ENCODE measurements at places on chromosomes 2 and 18.

GRCh38 chr2:236359426-236360045 lies 95.3 kb upstream of the ASB18 start:
- DNase-seq, result no peak

GRCh38 chr2:189086710-189087109 lies 92.9 kb downstream of the COL5A2 start:
- no peak for DNase-seq

GRCh38 chr2:8876628-8877027 lies 39.2 kb upstream of the KIDINS220 start:
- DNase-seq, result no peak

- DNase-seq, result no peak
Measured at GRCh38 chr2:118939994-118940393, 2.0 kb upstream of the MARCO start.

DNA sequence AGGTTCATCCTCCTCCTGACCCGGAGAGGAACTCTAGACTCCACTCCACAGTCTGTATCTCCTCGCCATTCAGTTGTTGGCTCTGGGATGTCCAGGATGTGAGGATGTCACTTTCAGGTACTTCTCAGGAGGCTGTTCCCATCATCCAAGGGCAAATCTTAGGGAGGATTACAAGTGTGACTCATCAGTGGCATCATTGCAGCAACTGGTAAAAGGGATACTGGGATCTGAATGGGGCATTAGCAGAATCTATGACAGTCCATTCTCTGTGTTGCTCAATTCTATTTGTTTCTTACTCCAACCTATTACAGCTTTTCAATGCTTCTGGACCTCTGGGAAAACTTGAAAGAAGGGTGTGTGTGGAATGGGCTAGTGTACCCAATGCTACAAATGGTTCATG lies 81.5 kb upstream of the FN1 start:
- DNase-seq, result no peak

- DNase-seq, result no peak
Measured at GRCh38 chr2:62908145-62908544, 142.5 kb upstream of the OTX1 start.

DNA sequence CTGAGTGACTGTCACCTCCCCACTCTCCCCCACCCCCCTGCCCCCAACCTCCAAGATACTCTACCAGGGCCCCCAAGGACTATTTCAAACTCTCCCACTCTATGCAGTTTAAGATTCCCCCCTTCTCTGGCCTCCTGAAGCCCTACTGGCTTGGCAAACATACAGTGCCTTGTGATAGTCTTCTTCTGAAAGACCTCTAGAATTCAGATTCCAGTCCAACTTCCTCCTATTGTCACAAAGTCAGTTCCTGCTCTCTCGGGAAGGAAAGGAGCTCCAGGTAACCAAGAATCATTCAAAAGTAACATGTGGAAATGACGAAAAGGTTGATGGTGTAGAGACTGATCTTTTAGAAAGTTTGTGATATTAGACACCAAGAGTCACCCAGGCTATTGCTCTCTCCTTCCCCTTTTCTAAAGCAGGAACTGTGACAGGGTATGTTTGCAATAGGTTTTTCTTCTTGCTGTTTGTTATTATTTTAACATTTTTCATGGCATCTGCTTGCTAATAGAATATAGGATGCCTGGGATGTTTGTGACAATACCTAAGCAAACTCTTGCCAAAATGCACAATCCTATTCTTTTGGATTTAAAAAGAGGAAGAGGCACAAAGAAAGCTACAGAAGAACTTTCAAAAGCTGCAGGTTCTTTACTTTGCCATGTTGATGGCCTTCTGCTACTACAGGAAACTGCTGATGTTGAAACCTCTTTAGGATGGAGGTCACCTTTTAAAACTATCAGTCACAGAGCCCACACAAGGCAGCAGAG lies 93.5 kb upstream of the MGAT4A start:
- DNase-seq, result no peak

GRCh38 chr2:118097657-118098056 lies 9.4 kb downstream of the INSIG2 start:
- no peak for DNase-seq

All from left hindlimb (tissue), 1 donor.